ENCODE measurements at places on chromosomes 13 and 19. TPM values are rescaled to one million over a fixed set of nuclear protein-coding genes. Genes with fewer than 3 reads are reported as not detected.

GRCh38 chr19:10718205-10719196, 622 bp downstream of the DNM2 start:
- DNase-seq = no peak

DNA sequence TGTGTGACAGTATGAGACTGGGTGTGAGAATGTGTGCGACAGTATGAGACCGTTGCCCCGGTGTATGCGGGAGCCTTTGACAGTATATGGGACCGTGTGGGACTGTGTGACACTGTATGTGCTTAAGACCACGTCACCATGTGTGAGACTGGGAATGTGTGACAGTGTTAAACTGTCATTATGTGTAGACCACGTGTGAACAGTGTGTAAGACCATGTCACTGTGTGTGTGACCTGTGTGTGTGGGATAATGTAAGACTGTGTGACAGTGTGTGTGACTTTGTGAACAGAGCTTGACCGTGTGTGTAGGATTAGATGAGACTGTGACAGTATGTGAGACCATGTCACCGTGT, 549 bp downstream of the ZNF583 start:
- no peak for DNase-seq

Gene NLRP11
- not detected for total RNA-seq

- DNase-seq = no peak
Observed at GRCh38 chr13:112970552-112971287, 1.7 kb downstream of the MCF2L start.

Gene ZNF681
- 0.56 TPM for total RNA-seq

DNA sequence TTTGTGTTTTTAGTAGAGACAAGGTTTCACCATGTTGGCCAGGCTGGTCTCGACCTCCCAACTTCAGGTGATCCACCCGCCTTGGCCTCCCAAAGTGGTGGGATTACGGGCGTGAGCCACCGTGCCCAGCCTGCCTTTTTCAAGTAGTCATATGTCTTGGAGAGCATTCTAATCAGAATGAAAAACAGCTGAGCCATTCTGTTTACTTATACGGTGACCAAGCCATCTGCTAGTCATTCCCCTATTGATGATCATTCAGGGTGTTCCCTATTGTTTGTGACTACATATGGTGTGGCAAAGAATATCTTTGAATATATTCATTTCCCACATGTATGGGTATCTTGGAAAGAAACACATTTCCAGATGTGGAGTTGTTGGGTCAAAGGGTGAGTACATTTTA, 17.2 kb downstream of the BLOC1S3 start:
- DNase-seq = no peak

DNA sequence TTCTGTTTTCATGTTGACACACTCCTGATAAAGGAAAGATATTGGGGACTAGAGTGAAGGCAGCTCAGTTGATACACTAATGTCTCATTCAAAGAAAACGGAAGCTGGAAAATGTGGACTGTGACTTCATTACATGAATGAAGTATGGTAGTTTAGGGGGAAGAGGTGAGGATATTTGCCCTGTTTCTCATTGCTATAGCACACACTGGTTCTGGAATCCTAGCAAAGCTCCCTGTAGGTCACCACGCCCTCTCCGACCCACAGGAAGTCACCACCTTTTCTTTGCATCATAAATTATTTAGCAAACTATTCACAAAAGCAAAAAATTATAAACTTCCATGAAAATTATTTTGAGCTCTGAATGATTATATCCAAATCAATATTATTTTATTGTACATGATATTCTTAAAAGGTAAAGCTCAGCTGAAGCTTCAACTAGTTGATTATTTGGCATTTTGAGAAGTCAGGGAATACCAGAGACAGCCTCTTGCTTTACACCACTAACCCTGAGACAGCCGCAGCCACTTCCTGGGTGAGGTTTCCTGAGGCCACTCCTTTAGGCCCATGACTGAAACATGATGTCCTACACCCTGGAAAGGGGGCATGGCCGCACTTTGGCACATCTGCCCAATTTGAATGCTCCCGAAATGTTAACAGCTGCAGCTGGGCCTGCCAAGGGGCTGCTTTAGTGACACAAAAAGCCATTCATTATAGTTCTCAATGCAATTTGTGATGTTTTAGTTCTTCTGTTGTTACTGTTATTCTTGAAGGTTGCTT, 50.0 kb upstream of the WDFY2 start:
- DNase-seq = no peak

DNA sequence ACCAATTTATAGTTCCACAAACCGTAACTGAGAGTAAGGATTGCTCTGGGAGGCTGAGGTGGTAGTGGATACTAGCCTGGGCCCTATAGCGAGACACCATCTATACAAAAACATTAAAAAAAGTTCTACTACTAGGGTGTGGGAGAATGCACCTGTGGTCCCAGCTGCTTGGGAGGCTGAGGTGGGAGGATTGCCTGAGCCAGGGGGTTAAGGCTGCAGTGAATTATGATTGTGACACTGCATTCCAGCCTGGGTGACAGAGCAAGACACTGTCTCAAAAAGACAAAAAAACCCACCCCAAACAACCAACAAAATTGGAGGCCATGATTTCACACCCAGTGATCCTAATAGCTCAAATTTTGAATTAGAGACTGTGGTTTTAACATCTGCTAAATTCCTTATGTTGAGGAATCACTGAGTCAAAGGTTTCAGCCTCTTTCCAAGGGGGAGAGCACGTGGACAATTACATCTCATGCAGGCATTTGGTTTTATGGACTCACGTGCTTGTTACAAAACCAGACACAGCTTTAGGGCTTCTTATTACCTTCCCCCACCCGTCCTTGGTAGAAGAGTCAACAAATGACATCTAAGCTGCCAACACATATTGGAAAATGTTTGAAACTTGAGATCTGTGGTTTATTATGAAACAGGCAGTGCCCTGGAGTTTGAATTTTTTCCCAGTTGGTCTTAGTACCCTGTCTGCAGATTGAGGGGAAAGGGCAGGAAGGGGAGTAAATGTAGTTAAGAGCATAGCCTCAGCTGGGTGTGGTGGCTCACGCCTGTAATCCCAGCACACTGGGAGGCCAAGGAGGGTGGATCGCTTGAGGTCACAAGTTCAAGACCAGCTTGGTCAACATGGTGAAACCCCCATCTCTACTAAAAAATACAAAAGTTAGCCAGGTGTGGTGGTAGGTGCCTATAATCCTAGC, 18.5 kb downstream of the CYP2A6 start:
- DNase-seq = no peak

GRCh38 chr13:72839831-72840426, 58.0 kb downstream of the PIBF1 start:
- DNase-seq = no peak

GRCh38 chr13:55160867-55161266, 1979.9 kb upstream of the PRR20A start:
- no peak for DNase-seq

Gene IL12RB1
- total RNA-seq = 1.9 TPM

Gene GGACT
- total RNA-seq = 2.6 TPM

- no peak for DNase-seq
Observed at GRCh38 chr19:7442423-7442822, 46.4 kb downstream of the PEX11G start.

Gene ZNF772
- 4.5 TPM for total RNA-seq

Gene ZNF578
- total RNA-seq = 2.0 TPM

DNA sequence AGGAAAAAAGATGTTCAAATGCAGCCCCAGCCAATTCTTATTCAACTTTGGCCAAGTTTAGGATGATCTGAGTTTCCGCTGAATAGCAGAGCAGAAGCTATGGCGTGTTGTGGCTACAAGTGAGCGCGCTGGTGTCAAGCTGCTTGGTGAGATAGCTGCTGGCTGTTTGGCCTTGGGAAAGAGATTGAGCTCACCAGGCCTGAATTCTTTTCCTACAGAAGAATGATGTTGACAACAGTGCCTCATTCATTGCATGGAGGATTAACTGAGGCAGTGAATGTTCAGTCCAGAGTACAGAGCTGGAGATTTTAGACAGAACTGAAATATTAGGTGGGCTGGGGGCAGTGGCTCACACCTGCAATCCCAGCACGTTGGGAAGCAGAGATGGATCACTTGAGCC, 31.5 kb upstream of the MAP3K10 start:
- no peak for DNase-seq

GRCh38 chr13:59562924-59563323, 600.8 kb downstream of the DIAPH3 start:
- DNase-seq = no peak

Gene MAST1
- not detected for total RNA-seq

GRCh38 chr13:98195054-98195791, 18.2 kb upstream of the RNF113B start:
- no peak for DNase-seq

DNA sequence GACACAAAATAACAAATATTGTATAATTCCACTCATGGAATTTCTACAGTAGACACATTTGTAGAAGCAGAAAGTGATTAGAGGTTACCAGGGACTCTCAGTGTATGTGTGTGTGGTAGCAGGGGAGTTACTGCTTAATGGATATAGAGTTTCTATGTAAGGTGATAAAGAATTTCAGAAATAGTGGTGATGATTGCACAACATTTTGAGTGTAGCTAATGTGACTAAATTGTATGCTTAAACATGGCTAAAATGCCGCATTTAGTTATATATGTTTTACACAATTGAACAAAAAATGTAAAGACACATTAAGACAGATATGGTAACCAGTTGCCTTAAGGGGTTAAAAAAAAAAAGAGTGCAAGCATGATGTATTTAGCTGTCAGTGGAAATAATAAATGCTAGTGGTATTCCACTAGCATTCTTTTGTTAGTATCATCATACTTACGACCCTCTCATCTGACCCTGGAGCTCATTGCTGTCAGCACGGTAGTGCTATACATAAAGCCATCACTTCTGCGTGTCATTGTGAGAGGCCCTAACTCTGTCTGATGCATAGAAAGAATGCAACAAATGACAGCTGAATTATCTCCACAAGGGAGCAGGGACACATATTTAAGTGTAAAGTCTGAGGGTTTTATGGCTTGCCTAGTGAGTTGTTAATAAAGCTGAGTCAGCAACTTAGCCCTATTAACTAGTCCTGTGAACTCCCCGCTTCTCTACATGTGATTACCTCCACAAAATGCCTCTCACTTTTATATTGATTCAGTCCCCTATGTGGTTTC, 134.1 kb upstream of the RXFP2 start:
- DNase-seq = no peak
